A549 (cell line): ENCODE measurements at places on chromosomes 2 and 18.

DNA sequence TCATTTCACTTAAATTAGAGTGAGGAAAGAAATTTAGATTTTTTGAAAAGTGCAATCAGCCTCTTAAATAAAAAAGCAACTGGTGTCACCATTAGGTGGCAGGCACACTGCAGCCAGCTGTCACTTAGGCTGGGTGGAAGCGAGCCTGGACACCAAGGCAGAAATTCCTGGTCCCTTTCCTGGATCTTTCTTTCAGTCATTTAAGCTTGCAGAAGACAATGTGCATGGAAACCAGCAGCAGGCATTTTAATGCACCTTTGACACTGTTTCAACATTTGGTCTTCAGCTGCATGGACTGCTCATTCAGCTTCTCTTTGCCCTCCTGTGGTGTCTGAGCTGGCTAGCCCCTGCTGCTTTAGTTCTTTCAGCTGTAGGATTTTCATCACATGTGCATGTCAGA lies 61.0 kb downstream of the AQP4 start:
- DNase-seq: peak; percentile 10

DNA sequence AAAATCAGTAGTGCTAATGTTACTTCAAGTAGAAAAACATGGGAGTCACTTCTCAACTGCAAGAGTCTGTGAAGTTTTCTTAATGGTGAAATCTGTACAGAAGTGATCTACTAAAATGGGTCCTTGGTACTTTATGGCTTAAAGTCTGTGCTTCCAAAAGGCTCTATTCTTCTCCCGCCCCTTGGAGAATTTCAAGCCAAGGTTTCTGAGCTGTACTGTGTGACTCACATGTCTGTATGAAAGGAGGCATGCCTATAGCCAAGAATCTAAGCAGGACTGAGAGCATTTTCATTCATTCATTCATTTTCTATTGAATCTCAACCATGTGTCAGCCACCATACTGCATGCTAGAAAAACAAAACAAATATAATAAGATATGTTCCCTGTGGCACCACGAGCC lies 19.8 kb upstream of the DDX18 start:
- no peak for DNase-seq

DNA sequence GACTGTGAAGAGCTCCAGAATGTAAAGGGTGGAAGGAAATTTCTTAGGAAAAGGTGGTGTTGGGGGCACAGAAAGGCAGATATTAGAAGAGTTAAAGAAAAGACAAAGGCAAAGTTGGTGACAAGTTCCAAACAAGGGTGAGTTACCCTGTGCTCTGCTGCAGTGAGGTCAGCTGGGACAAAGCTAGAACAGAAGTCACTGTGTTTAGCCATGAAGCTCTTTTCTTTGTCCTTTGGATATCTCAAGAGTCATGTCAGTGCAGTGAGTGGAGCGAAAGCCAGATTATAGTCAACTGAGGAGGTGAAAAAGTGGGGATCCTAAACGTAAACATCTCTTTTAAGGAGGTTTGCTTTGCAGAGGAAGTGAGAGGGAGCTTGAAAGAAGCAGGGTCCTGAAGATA lies 187.8 kb upstream of the ALPP start:
- no peak for DNase-seq

- peak; percentile 39 for DNase-seq
Observed at GRCh38 chr18:47772374-47773248, 157.8 kb downstream of the SMAD2 start.

DNA sequence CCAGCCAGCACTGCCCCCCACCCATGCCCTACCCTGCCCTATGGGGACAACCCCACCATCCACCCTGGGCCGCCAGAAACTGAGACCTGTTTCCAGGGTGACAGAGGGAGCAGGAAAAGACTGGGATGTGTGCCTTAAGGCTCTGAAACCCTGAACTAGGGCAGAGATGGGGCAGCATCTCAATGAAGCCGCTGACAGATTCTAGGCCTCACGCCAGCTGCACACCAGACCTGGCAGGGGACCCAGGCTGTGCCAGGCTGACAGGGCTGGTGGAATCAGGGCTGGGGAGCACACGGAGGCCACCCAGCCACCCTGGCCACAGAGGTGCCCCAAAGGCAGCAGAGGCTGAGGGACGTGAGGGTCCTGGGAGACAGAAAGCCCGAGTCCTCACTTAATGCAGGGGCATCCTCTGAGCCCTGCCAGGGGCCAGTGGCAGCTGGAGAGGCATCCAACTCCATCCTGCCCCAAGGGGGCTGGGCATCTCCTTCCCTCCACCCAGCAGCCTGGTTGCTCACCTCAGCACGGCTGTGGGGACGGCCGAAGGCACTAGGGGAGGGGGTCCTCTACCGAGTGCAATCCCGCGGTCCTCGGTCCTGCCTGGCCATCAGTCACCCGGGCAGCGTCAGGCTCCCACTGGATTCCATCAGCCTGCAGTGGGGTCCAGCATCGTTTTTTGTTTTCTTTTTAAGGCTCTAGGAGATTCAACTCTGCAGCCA lies 169.2 kb downstream of the ZFP36L2 start:
- no peak for DNase-seq

GRCh38 chr2:72111061-72111460 lies 36.6 kb downstream of the CYP26B1 start:
- no peak for DNase-seq

DNA sequence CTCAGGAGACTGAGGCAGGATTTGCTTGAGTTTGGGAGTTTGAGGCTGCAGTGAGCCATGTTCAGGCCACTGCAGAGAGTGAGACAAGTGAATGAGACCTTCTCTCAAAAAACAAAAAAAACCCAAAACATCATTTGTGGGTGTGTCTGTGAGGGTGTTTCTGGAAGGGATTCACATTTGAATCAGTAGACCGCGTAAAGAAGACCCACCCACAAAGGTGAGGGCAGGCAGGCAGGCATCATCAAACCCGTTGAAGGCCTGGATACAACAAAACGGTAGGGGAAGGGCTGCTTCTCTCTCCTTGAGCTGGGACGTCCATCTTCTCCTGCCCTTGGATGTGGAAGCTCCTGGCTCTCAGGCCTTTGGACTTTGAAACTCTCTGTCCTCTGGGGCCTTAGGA lies 25.4 kb downstream of the CDKL4 start:
- no peak for DNase-seq

DNA sequence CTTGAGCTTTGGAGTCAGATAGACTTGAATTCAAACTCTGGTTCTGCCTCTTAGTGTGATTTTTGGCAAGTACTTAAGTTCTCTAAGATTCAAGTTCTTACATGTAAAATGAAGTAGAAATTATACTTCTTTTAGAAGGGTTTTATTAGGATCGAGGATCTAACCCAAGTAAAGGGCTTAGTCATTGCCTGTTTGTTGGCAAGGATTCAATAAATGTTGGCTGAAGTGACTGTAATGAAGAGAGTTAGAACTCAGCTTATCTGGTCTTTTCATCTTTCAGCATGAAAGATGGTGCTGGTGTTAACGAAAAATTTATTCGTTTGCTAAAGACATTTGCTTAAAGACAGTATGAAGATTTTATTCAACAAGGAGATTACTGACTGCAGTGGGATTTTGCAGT lies 315.9 kb upstream of the THUMPD2 start:
- DNase-seq: peak; percentile 18

DNA sequence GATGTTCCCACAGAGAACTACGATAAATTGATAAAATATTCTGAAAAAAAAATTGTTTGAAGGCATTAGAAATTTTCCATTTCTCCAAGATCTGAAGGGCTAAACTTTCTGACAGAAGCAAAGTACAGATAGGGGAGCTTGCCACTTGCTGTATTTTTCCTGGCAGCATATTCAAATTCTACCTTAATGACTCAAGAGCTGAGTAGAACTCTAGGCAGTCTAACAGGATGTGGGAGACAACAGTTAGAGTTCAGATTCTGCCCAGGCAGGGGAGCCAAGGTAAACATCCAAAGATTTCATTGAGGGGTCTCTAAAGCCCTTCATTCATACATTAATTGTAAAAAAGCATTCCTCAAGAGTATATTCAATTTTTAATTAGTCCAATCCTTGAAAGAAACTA lies 46.0 kb upstream of the RIT2 start:
- DNase-seq: no peak

GRCh38 chr18:43757273-43757672 lies 480.0 kb upstream of the SYT4 start:
- no peak for DNase-seq
